Common myeloid progenitor, CD34-positive (primary cell): ENCODE measurements at places on chromosomes 5 and 9.

DNA sequence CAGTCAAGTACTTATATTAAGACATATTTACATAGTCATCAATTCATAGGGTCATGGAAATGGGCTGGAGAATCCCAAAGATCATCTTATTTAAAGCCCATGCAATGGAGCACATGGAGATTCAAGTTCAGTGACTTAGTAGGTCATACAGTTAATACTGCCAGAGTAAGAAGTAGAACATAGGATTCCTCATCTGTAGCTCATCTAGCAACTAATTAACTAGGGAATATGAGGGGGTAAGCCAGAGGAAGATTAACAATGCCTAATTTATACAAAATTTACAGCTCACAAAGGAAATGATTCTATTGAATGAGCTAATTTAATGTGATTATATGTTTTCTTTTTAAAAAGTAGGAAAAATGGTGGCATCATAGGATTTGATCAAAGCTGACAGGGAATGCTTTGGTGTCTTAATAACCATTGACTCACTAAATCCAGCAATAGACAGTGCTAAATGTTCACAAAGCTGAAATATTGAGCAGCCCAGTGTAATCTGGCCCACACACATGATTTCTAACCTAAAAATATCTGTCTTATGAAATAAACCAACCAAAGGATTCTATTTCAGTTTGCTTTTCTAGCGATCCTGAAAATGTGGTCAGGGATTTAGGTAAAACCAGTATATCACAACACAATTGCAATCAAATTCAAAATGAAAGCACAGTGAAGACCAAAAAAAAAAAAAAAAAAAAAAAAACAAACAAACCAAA lies 53.3 kb downstream of the PRDM6 start:
- H3K27ac ChIP-seq = no peak overlapping the region
- no peaks in the 10 kb centered on the region for H3K36me3 ChIP-seq
- no peaks in the 10 kb centered on the region for H3K4me1 ChIP-seq
- no peaks in the 10 kb centered on the region for H3K27me3 ChIP-seq

- no peaks in the 10 kb centered on the region for H3K36me3 ChIP-seq
- DNase-seq = no peak
- H3K27me3 ChIP-seq = no peaks in the 10 kb centered on the region
- no peak overlapping the region for H3K4me3 ChIP-seq
- peaks cover 6% of the 10 kb centered on the region for H3K4me1 ChIP-seq
These were observed 225.9 kb upstream of the MAP3K1 start for GRCh38 chr5:56589481-56589860.

GRCh38 chr5:106860398-106861044 lies 810.2 kb downstream of the EFNA5 start:
- H3K4me3 ChIP-seq = no peak overlapping the region
- no peak for DNase-seq
- no peaks in the 10 kb centered on the region for H3K36me3 ChIP-seq
- H3K4me1 ChIP-seq = peaks cover 24% of the 10 kb centered on the region

- no peak overlapping the region for H3K27ac ChIP-seq
- no peaks in the 10 kb centered on the region for H3K36me3 ChIP-seq
- no peak for DNase-seq
- H3K4me3 ChIP-seq = no peak overlapping the region
These were observed 164.1 kb downstream of the HSD17B3 start for GRCh38 chr9:96137671-96138429.

- no peaks in the 10 kb centered on the region for H3K36me3 ChIP-seq
- no peak overlapping the region for H3K27ac ChIP-seq
These were observed 78.5 kb upstream of the TBC1D2 start for GRCh38 chr9:98333703-98334582.

- peaks cover 20% of the 10 kb centered on the region for H3K4me1 ChIP-seq
- no peaks in the 10 kb centered on the region for H3K27me3 ChIP-seq
- H3K27ac ChIP-seq = no peak overlapping the region
- DNase-seq = no peak
- peaks cover 7% of the 10 kb centered on the region for H3K36me3 ChIP-seq
- no peak overlapping the region for H3K4me3 ChIP-seq
These were observed 2.3 kb upstream of the RPL26L1 start for GRCh38 chr5:172956936-172957335.

DNA sequence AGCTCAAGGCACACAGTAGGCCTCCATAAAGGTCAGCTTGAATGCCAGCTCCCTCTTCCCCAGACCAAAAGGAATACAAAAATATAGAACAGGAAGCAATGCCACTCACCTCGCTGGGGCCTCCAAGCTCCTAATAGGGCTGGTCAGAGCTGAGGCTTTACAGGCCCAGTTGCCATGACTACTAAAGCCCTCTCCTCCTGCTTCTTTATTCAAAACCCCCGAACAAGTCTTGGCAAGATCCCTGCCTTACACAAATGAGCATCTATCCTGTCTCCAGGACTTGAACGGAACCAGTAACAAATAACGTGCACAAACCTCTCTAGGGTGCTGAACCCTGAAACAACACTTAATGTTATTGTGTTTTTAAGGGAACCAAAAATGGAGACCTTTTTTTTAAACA lies 136.3 kb downstream of the SIL1 start:
- no peaks in the 10 kb centered on the region for H3K4me1 ChIP-seq
- H3K4me3 ChIP-seq = no peak overlapping the region
- H3K36me3 ChIP-seq = no peaks in the 10 kb centered on the region
- DNase-seq = peak; percentile 25
- H3K27ac ChIP-seq = no peak overlapping the region
- no peaks in the 10 kb centered on the region for H3K27me3 ChIP-seq

DNA sequence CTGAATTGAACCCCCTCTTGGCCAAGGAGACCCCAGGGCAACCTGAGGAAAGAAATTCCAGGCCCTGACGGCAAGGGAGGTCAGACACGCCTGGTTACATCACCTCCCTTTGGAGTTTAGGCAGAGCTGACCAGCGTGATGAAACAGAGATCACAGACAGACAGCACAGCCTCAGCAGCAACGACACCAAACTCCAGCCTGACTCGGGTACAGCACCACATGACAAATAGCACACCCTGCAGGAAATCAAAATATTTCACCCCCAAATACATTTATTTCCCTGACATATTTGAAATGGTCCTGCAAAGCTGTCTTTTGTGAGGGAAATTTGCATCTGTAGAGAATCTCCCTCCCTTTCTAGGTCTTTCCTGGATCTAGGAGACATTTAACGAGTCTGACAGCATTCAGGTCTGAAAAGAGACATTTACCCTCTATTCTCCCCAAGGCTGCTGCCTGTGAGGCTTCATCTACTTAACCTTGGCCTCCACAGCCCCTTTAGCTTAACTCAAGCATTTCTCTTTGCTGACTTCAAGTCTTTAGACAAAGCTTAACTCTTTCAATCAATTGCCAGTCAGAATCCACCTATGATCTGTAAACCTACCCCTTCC lies 2.6 kb downstream of the QSOX2 start:
- H3K36me3 ChIP-seq = peaks cover 2% of the 10 kb centered on the region
- H3K27me3 ChIP-seq = no peaks in the 10 kb centered on the region
- DNase-seq = no peak
- H3K4me3 ChIP-seq = no peak overlapping the region
- peak overlapping the region; percentile 3 for H3K27ac ChIP-seq

DNA sequence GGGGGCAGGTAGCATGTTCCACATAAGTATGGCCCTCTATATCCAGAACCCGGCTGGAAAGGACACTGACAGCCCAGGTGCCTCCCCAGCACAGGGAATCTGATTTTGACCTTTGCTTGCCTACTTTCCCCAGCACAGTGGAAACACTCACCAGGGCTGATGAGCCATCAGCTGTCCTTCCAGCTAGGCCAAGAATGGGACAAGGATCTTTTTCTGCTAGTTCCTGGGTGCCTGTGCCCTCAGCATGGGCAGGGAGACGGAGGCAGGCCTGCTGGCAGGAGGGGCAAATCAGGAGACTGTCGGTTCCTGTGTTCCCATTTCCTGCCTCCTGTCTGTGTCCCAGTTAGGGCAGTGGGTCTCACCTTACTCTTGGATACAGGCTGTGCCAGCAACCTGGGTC lies 1.1 kb downstream of the CYFIP2 start:
- peaks cover 63% of the 10 kb centered on the region for H3K4me1 ChIP-seq
- peak overlapping the region; percentile 27 for H3K4me3 ChIP-seq
- H3K36me3 ChIP-seq = peaks cover 36% of the 10 kb centered on the region
- DNase-seq = no peak
